DND-41 (cell line): ENCODE measurements at places on chromosomes 5 and 9.

DNA sequence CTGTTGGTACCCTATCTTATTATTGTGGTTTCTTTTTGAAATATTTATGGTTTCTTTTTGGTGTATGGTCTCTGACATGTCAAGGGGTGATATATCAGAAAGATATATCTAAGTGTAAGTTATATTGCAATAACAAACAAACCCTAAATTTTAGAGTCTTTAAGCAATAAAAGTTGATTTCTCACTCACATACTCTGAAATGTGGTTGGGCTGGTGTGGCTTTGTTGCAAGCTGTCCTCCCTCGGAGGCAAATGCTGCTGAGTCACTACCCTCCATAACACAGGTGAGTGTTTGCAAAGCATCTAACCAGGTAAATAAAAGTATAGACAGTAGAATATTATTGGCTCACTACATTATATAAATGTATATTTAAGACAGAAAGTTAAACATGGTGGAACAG, 253.2 kb downstream of the CDH18 start:
- H3K27me3 ChIP-seq = no peaks in the 10 kb centered on the region
- H3K27ac ChIP-seq = no peak overlapping the region
- H3K4me3 ChIP-seq = no peak overlapping the region
- no peaks in the 10 kb centered on the region for H3K4me1 ChIP-seq
- H3K36me3 ChIP-seq = no peaks in the 10 kb centered on the region

GRCh38 chr5:146395193-146395592, 51.9 kb upstream of the TCERG1 start:
- H3K4me1 ChIP-seq = no peaks in the 10 kb centered on the region
- peaks cover 15% of the 10 kb centered on the region for H3K27me3 ChIP-seq
- H3K36me3 ChIP-seq = no peaks in the 10 kb centered on the region
- DNase-seq = no peak
- no peak overlapping the region for H3K4me3 ChIP-seq

DNA sequence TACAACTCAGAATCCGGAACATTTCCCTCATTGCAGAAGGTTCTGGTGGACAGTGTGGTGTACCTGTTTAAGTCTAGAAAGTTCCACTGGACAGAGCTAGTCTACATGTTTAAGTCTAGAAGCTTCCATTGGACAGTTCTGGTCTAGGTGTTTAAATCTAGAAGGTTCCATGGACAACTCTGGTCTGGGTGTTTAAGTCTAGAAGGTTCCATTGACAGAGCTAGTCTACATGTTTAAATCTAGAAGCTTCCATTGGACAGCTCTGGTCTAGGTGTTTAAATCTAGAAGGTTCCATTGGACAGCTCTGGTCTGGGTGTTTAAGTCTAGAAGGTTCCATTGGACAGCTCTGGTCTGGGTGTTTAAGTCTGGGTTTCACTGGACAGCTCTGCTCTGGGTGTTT, 25.0 kb downstream of the CCDC187 start:
- H3K36me3 ChIP-seq = no peaks in the 10 kb centered on the region
- no peak overlapping the region for H3K4me3 ChIP-seq
- H3K27me3 ChIP-seq = peaks cover 3% of the 10 kb centered on the region
- H3K4me1 ChIP-seq = no peaks in the 10 kb centered on the region

GRCh38 chr5:33321026-33321425, 119.7 kb upstream of the TARS1 start:
- no peaks in the 10 kb centered on the region for H3K27me3 ChIP-seq
- H3K36me3 ChIP-seq = no peaks in the 10 kb centered on the region
- no peak overlapping the region for H3K4me3 ChIP-seq
- no peak for DNase-seq
